NCI-H1048 (cell line): ENCODE measurements at places on chromosomes 1 and 21.

DNA sequence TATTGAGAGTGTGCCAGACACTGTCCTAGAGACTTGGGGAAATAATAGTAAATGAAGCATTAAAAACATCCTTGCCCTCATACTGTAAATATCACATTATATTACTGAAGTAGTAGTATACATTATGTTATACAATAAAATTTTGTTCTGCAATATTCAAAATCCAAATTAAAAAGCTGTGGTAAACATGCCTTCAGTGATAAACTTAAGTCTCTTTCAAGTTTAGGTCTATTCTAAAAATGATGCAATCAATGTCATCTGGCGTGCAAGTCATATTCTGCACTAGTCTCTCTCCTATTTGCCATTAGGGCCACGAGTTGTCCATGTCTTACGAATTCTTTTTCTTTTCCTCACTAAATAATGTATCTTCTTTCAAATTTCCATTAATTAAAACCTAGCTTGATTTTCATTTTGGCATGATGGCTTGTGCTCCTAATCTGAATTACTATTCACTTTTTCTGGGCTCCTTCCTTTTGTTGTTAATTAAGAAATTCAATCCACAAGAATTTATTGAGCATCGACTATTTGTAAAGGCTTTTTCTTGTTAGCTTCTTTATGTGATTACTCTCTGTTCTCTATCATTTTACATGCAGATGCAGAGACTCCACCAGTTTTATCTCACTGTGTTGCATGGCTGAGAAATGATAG lies 130.7 kb downstream of the COQ8A start:
- DNase-seq = no peak

DNA sequence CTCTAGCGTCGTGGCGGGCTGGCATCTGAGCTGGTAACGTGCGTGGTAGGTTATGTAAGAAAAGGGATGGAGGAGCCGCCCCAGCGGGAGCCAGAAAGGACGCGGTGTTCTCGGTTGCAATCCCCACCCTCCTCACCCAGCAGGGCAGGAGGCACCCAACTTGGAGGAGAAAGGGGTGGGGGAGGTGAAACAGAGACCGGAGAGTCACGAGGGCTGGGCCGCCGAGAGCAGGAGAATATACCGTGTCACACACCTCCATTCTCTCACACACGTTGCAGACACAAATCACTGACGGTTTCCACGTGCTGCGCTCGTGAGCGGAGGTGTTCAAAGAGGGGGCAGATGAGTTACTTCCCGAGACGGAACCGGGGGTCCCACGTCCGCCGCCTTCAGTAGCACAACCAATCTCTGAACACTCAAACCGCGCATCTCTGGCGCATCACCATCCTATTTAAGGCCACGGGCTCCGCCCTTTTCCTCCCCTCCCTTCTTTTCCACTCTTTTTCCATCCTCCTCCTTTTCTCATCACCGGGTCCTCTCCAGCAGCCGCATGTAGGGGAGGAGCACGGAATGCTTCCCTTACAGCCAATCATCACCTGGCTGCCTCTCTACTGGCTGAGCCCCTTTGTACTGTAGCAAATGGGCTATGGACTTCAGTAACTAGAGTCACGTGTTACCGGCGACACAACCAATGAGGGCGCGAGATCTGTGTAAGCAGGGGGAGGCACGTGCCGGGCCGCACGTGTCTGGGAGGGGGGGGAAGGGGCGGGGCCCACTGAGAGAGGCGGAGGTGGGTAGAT lies at the start of gene CIART:
Gene CIART, plus strand, starts transcription at position 797 of the 800 bp plus-strand sequence. CDS start 714 bp downstream, outside the sequence.
- peak; percentile 99 for DNase-seq

DNA sequence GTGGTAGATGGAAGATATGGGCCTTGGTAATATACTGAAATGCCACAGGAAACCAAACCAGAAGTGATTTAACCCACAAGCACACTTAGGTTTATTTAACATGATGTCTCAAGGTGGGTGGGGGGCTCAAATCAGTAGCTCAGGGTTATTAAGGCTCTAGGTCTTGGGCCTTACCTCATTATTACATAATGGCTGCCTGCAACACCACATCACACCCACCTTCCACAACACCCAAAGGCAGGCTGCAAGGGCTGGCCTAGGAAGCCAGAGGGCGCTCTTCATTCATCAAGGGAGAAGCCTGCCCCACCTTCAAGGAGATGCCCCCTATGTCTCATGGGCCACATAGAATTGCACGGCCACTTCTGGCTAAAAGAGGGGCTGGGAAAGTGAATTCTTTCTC lies 6.0 kb downstream of the TFF1 start:
- DNase-seq = no peak

DNA sequence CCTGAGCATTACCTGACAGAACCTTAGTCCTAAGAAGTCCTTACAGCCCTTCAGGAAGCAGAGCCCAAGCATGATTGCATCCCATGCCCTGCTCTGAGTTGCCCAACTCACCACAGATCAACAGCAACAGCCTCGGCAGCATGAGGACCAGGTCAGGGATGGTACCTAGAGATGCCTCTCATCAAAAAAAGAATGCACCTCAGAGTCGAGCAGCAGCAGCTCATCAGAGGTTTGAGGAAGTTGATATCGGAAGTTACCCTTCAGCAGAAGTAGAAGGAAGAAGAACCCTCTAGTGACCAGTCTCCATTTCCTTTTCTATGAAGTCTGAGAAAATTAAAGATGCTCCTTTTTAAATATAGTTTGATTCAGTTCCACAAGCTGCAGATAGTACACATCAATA lies at the start of gene FCRL1:
Gene FCRL1, minus strand, starts transcription at position 225 of the 400 bp plus-strand sequence. Its CDS starts 83 bp downstream, at position 142.
- DNase-seq = no peak

DNA sequence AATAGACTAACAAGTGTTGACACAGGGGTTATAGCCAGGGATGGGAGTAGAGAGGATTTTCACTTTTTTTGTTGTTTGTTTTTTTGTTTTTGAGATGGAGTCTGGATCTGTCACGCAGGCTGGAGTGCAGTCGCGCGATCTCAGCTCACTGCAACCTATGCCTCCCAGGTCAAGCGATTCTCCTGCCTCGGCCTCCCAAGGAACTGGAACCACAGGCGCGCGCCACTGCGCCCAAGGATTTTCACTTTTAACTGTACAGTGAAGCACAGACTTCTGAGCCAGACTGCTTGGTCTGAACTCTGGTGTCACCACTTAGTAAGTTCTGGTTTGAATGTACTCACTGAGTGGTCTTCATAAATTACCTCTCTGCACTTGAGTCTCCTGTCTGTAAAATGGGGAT lies 40.2 kb upstream of the WASF2 start:
- no peak for DNase-seq

GRCh38 chr1:173365341-173365740 lies 111.8 kb upstream of the PRDX6 start:
- DNase-seq = no peak

DNA sequence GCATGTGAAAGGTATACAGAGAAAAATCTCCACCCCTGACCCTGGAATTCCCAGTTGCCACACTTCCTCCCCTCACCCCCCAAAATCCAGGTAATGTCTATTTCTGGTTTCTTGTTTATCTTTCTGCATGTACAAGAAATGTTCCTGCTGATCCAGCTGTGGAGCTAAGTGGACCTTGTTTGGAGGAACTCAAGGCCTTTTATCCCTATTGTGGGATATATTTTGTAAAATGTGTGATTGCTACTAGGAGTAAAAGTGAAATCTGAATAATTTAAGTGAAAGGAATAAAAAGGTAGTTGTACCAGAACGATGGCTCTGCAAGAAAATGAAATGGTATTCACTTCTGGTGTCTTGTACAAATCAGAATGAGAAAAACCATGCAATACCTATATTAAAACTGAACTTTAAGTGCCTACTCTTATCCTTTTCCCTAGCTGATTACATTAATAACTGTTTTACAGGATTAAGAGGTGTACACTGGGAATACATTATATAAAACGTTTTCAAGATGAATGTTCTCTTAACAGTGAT lies 3.0 kb downstream of the SPEN start:
- DNase-seq = no peak

DNA sequence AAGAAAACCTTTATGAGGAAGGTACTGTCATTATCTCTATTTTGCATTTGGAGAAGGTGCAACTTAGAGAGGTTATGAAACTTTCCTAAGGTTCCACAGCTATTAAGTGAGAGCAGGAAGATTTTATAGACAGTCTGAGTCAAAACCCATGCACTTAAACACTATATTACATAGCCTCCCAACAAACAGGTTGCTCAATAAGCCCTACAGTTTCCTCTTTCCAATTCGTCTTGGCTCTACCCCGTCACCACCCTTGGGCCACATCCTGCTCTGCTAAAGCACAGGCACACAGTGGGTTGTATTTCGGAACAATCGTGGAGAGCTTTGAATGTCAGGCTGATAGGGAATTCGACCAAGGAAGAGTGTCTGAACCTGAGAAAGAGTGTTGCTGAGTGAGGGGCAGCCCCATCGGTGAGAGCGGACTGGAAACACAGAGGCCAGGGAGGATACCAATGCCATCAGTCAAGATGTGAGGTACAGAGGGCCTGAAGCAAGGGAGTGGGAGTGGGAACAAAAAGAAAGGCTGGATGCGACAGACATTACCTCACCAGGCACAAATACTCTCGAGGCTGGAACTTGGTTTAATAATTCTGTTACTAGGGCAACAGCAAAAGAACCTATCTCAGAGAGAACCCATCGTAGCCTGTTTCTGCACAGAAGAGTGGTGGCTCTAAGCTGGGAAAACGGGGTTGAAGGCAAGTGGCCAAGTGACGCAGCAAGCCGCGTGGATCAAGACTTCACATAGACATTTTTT lies 6.3 kb upstream of the LRRC52 start:
- DNase-seq = no peak
